SK-N-DZ (cell line): ENCODE measurements at places on chromosomes 7 and 10.

DNA sequence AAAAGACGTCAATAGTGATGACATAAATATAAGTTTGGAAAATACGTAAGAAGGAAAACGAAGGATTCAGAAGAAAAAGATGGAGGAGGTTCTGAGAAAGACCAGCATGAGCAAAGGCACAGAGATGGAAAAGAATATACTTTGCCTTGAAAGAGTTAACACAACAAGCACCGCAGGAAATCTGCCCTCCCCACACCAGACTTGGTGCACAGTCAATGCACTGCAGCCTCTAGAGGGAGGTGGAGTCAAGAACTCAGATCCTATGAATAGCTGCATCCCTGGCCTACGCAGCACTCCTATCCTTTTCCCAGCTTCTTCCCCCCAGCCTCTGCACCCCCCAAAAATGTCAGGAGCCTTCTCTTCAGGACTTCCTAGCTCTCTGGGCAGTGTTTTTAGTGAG is 1370.6 kb upstream of the LRRTM3 start:
- DNase-seq, result peak; percentile 2

DNA sequence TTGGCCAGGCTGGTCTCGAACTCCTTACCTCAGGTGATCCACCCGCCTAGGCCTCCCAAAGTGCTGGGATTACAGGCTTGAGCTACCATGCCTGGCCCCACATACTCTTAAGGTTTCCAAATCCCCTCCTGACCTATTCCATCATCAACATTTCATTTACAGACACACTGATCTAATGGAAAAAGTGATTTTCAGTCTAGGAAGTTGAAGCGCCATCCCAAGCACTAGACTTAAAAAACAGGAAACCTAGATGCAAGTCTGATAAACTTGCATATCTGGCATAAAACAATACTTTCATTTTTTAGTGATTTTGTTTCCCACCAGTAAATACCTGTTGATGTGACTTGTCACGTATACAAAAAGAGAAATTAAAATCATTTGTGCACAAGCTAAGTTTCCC is 44.0 kb downstream of the DNMBP start:
- DNase-seq, result no peak

DNA sequence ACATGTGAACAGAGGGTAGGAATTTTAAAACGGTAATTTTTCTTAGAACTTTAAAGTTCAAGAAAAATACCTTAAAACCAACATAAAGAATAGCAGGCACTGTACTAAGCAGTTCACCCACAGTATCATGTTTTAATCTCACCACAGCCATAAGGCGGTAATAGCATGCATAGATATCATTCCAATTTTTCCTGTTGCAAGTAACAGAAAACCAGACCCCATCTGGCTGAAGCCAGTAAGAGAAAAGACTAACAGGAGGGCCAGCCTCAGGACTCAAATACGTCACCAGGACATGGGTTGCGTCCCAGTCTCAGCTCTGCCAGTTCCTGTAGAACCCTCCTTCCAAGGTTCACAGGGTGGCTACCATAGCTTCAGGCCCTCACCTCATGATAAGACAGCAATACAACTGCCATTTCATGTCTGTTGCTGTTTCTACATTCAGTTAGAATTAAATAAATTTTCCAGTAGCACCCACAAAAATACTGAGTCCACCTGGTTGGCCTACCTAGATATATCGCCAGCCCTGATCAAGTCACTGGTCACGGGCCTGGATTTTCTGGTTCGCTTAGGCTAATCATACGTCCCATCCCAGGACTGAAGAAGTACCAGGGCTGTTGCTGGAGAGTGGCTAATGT is 2.0 kb upstream of the RNF32 start:
- DNase-seq, result no peak

DNA sequence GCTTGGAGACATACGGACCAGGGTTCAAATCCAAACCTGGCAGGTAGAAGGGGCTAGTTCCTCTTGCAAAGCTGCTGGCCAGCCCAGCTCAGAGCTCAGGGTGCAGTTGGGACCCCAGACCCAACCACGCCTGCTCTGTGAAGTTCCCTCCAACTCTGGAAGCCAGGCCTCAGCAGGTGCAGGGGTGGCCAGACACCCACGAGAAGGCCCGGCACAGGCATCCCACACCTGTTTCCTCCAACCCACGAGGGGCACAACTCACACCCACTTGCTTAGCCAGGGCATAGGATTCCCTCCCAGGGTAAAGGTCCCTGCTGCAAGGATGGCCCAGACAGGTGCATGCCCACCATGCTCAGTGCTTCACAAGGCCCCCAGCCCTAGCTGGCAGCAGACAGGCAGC is 262.4 kb downstream of the GRID1 start:
- DNase-seq, result no peak

GRCh38 chr7:78905436-78905835 is 548.0 kb downstream of the MAGI2 start:
- peak; percentile 67 for DNase-seq
